Fibroblast of gingiva (primary cell): ENCODE measurements at places on chromosomes 16 and 17.

DNA sequence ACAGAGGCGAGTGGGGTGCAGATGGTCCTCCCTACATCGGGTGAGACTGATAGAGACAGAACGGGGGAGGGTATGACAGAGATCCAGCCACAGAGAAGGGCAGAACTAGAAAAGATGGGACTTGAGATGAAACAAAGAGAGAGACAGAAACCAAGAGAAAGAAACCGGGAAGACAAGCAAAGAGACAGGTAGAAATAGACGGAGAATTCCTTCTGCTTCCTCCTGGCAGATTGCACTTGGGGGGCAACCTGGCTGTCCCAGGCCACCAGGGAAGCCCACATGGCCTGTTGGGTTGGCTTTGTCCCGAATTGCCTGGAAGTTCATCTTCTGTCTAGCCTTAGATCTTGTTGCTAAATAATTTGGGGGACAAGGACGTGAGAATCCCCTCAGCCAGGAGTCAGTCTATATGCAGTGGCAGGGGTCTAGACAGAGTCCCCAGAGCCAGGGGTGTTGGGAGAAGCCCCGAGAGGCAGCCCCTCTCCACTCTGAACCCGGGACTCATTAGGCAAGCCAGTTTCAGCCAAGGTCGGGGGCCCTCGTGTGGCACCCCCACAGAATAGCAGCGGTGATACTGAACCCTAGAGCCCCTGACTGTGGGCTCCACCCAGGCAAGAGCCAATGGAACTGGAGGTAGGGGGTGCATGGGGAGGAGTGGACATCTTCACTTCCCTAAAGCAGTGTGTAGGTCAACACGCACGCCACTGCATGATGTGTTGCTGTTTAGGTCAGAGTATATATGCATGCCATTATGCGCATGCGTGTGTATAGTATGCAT, 627 bp upstream of the TSPOAP1 start:
- no peak for DNase-seq

- no peak for DNase-seq
These were observed 37.9 kb downstream of the GRIN2C start for GRCh38 chr17:74821655-74822334.

DNA sequence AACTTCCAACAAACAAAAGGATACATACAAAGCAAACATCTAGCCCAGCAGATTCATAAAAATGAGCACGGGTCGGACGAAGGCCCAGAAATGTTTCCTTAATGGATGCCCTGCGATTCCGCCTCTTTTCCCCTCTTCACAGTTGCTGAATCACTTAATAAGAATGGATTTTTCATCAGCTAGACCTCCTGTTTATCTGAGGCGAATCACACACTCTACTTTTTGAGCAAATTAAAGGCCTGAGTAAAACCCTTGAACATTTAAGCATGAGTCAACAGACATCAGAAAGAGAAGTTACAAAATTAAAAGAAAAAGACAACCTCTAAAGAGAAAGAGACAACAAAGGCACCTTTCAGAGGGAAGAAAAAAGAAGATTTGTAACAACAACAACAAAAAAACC, 44.7 kb downstream of the HS3ST3A1 start:
- no peak for DNase-seq

GRCh38 chr16:57941016-57941664, 29.8 kb downstream of the CNGB1 start:
- DNase-seq: peak; percentile 47

DNA sequence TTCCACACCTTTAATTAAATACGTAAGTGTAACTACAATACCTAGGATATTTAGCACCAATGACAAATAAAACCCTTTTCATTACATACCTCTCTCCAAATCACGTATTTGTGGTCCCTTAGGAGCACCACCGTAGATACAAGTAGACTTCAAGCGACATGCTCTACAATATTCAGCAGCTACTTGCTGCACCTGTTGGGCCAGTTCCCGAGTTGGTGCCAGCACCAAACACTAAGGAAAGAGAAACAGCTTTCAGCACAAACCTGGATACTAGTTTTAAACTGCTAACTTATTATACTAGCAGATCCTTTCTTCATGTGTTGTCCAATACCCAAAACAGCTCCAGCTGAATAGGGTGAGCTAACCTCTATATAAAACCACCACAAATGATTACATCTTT, 2.7 kb downstream of the DDX5 start:
- DNase-seq: no peak

- no peak for DNase-seq
These were observed 180.1 kb downstream of the SPECC1 start for GRCh38 chr17:20189302-20189701.

GRCh38 chr16:66344533-66345145, 21.9 kb upstream of the CDH5 start:
- DNase-seq: peak; percentile 26

DNA sequence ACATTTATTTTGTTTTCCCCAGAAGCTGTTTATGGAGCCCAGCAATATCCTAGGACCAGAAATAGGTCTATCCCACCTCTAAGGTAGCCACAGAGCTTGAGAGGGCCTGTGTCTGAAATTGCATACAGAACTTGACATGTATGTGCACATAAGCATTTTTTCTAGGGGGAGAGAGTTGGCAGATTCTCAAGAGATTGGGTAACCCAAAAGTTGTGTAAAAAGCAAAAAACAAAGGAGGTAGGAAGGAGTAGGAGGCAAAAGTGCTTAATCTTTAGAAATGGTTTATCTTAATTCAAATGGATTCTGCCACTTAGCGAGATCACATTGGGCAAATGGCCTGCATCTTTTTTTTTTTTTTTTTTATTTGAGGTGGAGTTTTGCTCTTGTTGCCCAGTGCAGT, 3.5 kb downstream of the PLK1 start:
- peak; percentile 69 for DNase-seq

GRCh38 chr16:51172368-51172767, 21.3 kb upstream of the SALL1 start:
- DNase-seq: no peak

GRCh38 chr17:48100160-48100559, 1.1 kb downstream of the CBX1 start:
- no peak for DNase-seq

DNA sequence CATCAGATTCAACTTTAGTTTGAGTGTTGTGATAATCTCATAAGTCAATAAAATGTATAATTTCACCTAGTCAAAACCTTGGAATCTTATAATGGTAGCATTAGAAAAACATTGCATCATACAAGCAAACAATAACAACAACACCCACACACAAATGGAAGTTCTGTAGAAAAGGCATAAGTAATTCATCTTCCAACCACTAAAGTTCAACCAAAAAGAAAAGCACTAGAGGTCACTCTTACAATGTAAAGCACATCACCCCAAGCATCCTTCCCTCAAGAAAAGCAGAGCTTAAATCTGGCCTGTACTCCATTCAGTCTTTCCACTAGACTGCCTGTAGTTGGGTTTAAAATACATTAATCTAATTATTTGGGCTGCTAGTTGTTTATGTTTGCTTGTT, 1.8 kb downstream of the CNTNAP4 start:
- no peak for DNase-seq

DNA sequence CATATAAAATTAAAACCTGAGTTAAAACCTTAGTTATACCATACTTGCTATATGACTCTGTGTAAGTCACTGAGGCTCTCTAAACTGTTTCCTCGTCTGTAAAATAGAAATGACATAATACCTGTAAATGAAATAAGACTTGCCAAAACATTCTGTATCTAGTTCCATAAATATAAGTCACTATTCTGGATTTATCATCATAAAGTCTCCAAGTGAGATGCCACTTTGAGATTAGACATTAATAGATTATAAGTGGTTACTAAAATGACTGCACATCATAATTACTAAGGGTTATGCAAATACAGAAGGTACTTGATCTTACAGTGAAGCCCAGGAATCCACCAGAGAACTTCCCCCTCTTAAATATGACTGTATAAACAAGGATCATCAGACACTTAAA, 12.0 kb upstream of the BRIP1 start:
- DNase-seq: no peak

DNA sequence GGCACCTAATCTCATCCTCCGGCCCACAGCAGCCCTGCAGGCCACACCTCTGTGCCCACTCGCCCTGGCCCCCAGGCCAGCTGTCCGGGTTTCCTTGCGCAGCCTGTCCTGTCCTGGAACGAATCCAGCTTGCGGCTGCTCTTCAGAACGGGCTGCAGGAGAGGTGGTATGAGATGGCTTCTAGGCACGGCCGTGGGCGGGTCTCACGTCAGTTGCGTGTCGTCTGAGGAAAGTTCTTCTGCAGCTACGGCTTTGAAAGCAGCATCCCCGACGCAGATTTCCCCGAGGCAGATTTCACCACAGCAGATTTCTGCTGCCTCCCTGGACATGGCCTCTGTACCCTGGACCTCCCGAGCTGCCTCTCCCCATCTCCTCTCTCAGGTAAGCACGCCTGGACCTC, 18.2 kb downstream of the GALNS start:
- DNase-seq: no peak

GRCh38 chr17:44935116-44935515, 12.5 kb downstream of the KIF18B start:
- DNase-seq: no peak

DNA sequence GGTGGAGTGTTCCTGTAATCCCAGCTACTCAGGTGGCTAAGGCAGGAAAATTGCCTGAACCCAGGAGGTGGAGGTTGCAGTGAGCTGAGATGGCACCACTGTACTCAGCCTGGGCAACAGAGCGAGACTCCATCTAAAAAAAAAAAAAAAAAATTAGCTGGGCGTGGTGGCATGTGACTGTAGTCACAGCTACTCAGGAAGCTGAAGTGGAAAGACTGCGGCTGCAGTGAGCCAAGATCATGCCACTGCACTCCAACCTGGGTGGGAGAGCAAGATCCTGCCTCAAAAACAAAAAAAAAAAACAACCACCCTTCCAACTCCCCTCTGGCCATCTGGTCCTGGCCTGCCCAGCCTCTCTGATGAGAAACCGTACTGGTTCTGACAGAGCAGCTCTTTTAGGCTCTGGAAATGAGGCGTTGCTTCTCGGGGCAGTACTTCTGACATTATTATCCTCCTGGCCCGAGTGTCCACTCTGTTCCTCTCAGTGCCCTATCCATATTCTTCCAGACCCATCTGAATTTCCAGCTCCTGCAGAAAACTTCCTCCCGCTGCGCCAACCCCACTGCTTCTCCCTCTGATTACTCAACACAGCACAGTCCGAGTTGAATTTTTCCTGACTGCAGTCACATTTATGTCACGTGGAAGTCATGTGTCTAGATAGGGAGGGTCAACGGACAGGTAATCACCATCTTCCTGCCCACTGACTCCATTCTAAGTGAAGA, 13.3 kb downstream of the GGA2 start:
- DNase-seq: peak; percentile 54

- DNase-seq: no peak
These were observed 90.0 kb downstream of the TMEM114 start for GRCh38 chr16:8500351-8500750.

- no peak for DNase-seq
These were observed 98.8 kb downstream of the WWOX start for GRCh38 chr16:78198288-78198687.
